Stimulated activated CD8-positive, alpha-beta memory T cell treated with anti-CD3 and anti-CD28 coated beads, Interleukin-7, amount 100 ng/mL, for 24 hours (primary cell): ENCODE measurements at places on chromosomes 12 and 14.

- DNase-seq: no peak
These were observed 286.3 kb upstream of the SEL1L start for GRCh38 chr14:81819910-81820309.

DNA sequence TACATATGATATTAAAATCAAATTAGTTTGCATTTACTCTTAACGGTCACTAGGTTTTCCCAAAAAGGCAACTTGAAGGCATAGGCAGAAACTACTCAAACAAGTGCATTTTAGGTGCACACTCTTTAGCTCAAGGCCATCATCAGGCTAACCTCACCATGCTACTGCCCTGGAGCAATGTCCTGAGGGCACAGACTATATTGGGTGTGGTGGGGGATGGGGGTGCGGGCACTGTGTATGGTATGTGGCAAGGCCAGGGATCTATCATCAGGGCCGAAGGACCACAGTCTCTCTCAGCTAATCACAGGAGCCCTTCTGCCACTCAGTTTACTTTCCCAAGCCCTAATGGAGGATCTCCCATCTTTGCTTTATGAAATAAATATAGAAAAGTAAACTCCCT is 51.9 kb downstream of the SH2B3 start:
- no peak for DNase-seq

DNA sequence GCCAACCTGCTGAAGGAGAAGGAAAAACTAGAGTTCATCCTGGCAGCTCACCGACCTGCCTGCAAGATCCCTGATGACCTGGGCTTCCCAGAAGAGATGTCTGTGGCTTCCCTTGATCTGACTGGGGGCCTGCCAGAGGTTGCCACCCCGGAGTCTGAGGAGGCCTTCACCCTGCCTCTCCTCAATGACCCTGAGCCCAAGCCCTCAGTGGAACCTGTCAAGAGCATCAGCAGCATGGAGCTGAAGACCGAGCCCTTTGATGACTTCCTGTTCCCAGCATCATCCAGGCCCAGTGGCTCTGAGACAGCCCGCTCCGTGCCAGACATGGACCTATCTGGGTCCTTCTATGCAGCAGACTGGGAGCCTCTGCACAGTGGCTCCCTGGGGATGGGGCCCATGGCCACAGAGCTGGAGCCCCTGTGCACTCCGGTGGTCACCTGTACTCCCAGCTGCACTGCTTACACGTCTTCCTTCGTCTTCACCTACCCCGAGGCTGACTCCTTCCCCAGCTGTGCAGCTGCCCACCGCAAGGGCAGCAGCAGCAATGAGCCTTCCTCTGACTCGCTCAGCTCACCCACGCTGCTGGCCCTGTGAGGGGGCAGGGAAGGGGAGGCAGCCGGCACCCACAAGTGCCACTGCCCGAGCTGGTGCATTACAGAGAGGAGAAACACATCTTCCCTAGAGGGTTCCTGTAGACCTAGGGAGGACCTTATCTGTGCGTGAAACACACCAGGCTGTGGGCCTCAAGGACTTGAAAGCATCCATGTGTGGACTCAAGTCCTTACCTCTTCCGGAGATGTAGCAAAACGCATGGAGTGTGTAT is 2.4 kb downstream of the FOS start:
- no peak for DNase-seq

GRCh38 chr12:111753144-111753881 is 13.4 kb upstream of the ALDH2 start:
- no peak for DNase-seq

DNA sequence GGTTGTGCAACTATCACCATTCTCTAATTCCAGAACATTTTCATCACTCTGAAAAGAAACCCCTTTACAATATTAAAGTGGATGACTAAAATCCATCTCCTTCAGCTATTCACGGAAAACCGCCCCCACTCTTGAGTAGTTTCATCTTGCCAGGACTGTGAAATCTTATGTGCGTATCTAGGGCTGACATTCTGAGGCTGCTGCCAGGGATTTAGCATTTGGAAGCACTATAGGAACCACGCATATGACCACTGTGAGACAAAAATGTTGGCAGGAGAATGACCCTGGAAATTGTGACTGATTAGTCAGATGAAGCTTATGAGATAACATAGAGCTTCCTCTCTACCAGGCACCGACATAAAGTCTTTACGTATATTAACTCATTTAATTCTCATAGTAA is 305.2 kb upstream of the PDE3A start:
- DNase-seq: no peak

- DNase-seq: no peak
These were observed 12.5 kb downstream of the ISM2 start for GRCh38 chr14:77485901-77486678.

DNA sequence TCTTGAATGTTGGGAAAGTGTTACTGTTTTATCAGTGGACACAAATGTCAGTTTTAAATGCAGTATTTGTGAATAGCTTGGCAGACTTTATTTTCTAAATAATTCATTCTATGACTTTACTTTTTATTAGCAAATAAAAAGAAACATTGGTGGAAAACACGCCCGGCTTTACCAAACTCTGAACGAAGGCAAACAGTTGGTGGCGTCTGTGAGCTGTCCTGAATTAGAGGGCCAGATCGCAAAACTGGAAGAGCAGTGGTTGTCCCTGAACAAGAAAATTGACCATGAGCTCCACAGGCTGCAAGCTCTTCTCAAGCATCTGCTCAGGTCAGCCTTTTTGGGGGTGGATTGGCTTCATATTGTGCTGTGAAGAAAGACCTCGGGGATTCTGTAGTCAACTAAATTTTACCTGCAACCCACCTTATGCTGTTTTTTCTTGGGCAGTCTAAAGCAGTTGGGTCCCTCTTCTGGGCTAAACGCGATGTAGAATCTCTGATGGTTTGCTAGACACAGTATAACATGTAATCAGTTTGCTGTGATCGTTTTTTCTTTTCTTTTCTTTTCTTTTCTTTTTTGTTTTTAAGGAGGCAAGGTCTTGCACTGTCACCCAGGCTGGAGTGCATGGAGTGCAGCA is 156.4 kb downstream of the ESR2 start:
- DNase-seq: no peak

GRCh38 chr12:48954841-48955501 is 2.3 kb downstream of the ARF3 start:
- DNase-seq: no peak

GRCh38 chr14:99527026-99527425 is 45.8 kb downstream of the CCNK start:
- no peak for DNase-seq

DNA sequence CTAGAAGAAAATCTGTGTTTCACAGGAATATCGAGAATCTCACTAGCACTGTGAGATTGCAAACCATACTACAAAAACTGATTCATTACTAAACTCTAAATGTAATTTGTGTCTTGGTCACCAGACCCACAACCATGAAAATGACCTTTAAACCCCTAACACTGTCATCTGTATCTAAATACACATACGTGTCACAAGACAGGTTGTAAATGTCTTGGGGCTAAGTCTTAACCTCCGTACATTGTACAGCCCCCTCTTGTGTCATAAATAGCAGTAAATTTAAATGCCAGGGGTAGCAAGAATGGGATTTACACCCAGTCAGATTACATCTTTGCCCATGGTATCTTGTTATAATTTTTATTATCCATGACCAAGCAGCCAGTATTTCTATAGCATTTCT is 117.3 kb downstream of the GPR135 start:
- DNase-seq: no peak

DNA sequence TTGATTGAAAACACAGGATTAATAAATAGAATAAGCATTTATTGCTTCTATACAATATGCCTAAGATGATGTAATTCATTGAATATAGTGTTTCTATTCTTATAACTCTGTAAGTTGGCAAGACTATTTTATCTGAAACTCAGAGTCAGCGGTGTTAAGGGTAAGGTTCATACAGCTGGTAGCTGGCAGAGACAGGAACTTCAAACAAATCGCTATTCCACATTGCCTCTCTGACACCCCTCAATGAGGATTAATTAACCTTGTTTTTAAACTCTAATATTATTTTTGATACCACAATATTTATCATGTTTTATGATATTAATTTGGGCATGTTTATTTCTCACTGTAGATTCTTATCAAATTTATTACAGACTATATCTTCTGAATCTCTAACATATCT is 323.4 kb downstream of the ACSS3 start:
- DNase-seq: no peak

DNA sequence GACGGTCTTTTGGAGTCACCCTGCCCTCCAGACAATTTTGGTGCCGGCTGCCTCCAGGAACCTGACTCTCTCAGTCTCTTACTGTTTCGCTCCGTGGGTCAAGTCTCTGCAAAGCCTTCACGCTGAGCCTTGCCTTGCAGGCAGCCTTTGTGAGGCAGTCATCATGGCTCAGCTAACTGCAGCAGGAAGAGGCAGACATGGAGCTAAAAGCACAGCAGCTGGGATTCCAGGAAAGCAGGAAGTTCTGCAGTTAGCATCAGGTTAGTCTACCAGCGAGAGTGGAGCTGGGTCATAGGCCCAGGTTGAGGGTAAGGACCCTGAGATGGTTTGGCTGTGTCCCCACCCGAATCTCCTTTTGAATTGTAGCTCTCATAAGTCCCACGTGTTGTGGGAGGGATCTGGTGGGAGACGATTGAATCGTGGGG is 305.4 kb downstream of the PCNX1 start:
- DNase-seq: no peak

- DNase-seq: no peak
These were observed 39.8 kb downstream of the LIMA1 start for GRCh38 chr12:50243507-50243906.

DNA sequence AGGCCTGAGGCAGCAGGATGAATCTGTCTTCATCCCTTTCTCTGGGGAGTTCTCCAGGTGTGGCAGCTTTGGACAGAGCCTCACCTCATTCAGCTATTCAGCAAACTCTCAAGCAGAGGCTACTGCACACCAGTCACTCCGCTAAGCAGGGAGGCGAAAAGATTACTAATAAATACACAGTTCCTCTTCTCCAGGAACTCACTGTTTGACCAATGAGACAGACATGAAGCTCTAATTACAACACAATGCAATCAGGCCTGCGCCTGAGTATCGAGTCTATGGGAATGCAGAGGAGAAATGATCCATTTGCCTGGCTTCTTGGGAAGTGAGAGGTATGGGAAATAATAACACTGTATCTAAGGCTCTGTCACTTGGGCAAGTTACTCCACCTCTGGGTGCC is 178.1 kb downstream of the CRADD start:
- DNase-seq: no peak

DNA sequence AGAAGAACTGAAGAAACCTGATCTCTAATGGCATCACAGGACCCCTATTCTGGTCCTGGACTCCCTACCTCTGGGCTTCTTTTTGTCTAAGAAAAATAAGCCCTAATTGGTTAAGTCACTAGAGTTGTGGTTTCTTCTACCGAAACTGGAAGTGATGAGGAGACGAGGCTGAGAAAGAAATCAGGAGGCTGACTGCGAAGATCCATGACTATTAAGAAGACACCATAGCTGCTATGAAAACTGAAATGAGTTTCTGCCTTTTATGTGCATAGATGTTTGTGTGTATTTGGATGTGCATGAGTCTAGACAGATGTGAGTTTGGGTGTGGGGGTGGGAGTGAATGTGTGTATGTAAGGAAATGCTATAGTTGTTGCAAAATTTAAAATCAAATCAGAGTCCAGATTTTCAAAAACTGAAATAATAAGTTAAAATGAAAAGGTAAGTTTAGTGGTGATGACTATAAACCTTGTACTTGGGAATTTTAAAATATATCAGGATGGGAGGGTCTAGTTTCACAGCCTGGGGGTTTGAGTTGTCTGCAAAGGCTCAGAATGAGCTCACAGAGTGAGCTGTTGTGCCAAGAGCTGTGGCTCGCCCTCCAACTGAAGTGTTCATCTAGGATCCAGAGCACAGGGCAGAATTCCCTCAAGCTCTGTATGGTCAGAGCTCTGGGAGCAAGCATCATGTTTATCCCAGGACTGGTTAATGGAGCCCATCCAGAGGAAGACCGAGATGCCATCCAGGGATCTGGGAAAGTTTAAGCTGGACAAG is 94.9 kb downstream of the VCPKMT start:
- DNase-seq: no peak

DNA sequence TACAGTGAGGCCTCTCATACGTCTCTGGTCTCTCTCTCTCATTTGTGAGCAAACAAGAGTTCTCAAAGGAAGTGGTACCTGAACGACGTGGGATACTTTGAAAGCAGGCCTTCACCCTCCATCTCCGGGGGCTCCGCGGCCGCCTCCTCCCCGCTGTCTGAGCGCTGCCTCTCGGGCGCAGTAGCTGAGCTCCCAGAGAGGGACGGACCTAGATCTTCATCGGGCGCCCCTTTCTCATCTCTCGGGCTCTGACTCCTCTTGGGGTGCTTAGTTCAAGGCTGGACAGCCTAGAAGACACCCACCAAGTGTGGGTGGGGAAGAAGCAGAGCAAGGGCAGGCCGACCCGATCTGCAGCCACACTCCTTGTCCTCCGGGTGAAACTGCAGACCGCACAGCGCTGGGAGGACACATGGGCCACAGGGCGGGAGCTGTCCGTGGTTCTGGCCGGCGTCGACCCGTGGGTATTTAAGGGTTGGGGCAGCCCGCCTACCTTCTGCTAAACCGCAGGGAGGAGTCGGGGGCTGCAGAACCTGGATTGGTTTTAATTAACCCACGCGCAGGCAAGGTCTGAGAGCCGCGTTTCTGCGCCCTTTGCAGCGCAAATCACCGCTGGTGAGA is 92.7 kb downstream of the PAH start:
- DNase-seq: no peak

DNA sequence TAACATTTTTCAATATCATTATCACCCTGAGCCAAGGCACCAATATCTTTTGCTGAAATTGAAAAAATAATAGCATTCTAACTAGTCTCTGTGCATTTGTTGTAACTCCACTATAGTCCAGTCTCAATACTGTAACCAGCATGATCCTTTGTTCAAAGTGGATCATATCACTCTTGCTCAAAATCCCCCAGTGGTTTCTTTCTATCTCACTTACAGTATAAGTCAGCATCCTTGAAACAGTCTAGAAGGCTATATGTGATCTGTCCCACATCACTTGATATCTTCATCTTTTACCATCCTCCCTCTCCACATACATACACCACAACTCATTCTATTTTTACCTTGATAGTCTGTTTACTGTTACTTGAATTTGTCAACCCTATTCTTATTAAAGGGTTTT is 435.7 kb downstream of the CCER1 start:
- no peak for DNase-seq

- no peak for DNase-seq
These were observed 118.6 kb upstream of the CCDC175 start for GRCh38 chr14:59695198-59695597.

GRCh38 chr14:96065661-96066459 is 26.7 kb downstream of the C14orf132 start:
- no peak for DNase-seq

GRCh38 chr12:90953956-90954421 is 987 bp downstream of the CCER1 start:
- no peak for DNase-seq
